Hematopoietic multipotent progenitor cell (in vitro differentiated cells): ENCODE measurements at places on chromosomes 12 and 14. TPM values are rescaled to one million over a fixed set of nuclear protein-coding genes. Genes with fewer than 3 reads are reported as not detected.

DNA sequence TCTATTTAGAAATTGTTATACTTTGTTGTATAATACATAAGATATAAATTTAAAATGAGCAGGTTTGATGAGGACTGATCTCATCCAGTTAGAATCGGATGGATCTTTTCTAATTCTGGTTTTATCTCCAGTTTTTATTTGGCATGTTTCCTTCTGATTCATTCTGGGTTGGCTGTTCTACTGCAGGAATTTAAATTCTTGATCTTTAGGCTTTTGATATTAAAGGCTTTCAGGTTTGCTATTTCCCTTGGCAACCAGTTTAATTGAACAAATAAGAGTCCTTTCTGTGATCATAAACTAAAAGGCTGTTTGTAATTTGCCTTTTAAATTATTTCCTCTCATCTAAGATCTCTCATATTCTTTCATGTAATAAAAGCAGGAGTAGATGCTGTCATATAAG is 83.4 kb downstream of the PDE6H start:
- no peak for DNase-seq

GRCh38 chr14:38839694-38840365 is 263.2 kb downstream of the SEC23A start:
- DNase-seq: no peak

DNA sequence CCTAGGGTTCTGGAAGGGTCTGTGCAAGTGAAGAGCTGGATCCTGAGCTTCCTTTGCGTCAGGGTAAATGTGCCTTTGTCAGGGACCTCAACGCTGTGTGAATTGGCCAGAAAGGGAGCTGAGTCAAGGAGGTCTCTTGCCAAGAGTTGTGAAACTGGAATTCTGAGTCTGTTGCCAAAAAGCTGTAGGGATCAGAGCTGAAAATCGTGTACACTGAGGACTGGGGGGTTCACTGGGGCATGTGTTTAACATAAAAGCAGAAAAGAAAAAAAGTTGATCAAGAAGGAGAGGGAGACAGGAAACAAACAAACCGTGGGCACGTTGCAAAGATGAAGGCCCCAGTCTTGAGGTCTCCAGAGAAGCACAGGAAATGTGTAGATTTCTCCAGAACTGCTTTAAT is 1081.5 kb downstream of the VRK1 start:
- DNase-seq: no peak

Gene ASIC1
- total RNA-seq: not detected

Gene MYO1H
- total RNA-seq: not detected

DNA sequence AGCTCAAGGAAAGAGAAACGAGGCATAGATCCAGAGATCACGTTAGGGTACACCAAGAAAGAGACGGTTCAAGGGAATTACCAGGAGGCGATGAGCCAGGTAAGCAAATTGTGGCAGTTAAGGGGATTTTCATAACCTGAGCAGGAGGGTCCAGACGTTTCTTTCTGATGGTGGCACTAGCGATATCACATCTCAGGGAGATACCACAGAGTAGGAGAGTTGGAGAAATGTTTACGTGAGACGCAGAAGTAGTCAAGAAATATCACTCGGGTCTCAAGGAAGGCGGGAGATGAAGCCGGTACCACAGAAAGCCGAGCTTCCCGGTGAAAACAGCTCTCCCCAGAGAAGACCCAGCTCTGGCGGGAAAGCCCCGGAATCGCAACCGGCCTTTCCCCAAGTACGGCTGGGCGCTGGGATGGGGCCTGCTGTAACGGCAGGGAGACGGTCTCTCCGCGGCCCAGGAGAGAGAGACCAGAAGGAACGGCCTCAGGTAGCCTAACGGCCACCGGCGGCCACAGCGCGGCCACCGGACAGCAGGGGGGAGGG is 485 bp downstream of the SENP1 start:
- DNase-seq: peak; percentile 36

- DNase-seq: no peak
Measured at GRCh38 chr14:92737206-92737605, 11.2 kb downstream of the LGMN start.

Gene TXNDC16
- total RNA-seq: 3.8 TPM

- DNase-seq: no peak
Measured at GRCh38 chr12:109652233-109652976, 61.2 kb upstream of the FAM222A start.

DNA sequence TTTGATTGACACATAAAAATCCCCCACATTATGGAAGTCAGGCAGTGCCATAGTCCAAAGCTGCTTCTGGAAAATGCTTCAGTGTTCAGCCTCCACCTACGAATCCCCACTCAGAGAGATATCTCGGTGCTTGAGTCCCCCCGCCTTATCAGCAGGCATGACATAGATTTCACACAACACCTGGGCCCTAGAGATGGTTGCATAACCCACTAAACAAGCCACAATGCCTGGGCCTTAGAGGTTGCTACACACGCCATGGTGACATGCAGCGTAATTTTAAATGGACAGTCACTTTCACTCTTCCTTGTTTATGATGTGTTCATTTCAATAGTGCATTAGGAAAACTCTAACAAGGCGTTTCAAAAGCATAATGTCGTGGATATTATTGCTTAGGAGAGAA is 38.0 kb downstream of the CCDC60 start:
- DNase-seq: no peak

- no peak for DNase-seq
Measured at GRCh38 chr14:71688576-71688975, 243.7 kb upstream of the RGS6 start.

GRCh38 chr12:10610188-10610587 is 3.2 kb downstream of the MAGOHB start:
- no peak for DNase-seq
